ENCODE measurements at places on chromosomes 3 and 15. TPM values are rescaled to one million over a fixed set of nuclear protein-coding genes. Genes with fewer than 3 reads are reported as not detected.

DNA sequence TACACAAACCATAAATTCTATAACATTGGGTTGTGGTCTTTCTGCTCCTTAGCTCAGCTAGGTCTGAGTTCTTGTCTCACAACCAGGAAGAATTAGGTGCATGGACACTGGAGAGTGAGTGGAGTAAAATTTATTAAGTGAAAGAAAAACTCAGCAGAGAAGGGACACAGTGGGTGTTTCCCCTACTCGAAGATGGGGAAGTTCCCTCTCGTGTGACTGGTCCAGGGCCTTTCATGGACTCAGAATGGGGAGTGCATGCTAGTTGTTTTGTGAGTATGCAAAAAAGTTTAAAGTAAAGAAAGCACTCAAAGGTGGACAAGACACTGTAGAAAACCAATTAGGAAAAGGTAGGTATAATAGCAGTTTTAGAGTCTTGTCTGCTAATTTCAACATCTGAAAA is 215.5 kb upstream of the RORA start:
- H3K4me3 ChIP-seq: no peak overlapping the region
- H3K36me3 ChIP-seq: no peaks in the 10 kb centered on the region
- H3K27me3 ChIP-seq: no peaks in the 10 kb centered on the region
- H3K27ac ChIP-seq: no peak overlapping the region
- H3K4me1 ChIP-seq: no peaks in the 10 kb centered on the region

- peak; percentile 78 for DNase-seq
- H3K36me3 ChIP-seq: no peaks in the 10 kb centered on the region
- no peak overlapping the region for H3K27ac ChIP-seq
These were observed 438 bp downstream of the SHOX2 start for GRCh38 chr3:158105710-158106253.

- peaks cover 32% of the 10 kb centered on the region for H3K4me1 ChIP-seq
- H3K27me3 ChIP-seq: no peaks in the 10 kb centered on the region
- no peak overlapping the region for H3K4me3 ChIP-seq
- DNase-seq: no peak
- no peak overlapping the region for H3K27ac ChIP-seq
- no peaks in the 10 kb centered on the region for H3K36me3 ChIP-seq
These were observed 107.0 kb downstream of the IGF2BP2 start for GRCh38 chr3:185717627-185718402.

DNA sequence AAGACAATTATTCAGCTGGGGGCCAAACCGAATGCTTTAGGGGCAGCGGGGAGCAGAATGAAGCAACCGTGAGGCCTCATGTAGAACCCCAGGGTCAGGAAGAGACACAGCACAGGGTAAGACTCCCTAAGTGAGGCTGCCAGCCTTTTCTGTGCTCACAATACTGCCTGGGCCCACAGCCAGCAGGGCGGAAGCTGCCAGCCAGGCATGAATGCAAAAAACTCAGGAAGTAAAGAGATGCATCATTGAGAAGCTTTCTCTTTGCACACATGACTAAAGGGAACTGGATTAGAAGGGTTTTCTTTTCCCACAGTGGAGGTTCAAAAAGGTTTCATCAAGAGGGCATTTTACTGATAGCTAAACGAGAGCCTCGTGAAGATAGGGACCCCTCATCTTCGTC is 33.3 kb downstream of the CA12 start:
- peaks cover 27% of the 10 kb centered on the region for H3K27me3 ChIP-seq
- H3K4me1 ChIP-seq: peaks cover 14% of the 10 kb centered on the region
- H3K36me3 ChIP-seq: no peaks in the 10 kb centered on the region
- no peak for DNase-seq
- no peak overlapping the region for H3K27ac ChIP-seq

DNA sequence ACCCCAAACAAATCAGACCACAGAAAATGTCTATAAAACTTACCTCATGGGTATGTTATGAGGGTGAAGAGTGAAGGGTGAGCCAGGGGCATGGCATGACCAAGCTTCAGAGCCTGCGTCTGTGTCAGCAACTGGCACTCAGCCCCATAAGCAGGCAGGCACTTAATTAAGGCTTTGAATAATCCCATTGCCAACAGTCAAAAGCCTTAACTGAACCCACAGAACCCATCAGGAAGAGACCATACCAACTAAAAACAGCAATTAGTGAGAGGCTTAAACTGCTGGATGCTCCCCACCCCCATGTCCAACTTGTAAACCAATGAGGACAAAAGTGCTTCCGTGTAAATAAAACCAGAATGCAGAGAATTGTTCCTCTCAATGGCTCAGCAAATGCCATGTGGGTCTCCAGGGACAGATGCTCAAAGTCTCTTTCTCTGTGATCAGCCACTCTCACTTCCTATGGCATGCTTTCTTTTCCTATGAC is 126.0 kb downstream of the MYLK start:
- no peaks in the 10 kb centered on the region for H3K27me3 ChIP-seq
- DNase-seq: peak; percentile 33
- H3K4me3 ChIP-seq: no peak overlapping the region

Gene ECE2
- total RNA-seq: 0.15 TPM

Gene SLC28A2
- total RNA-seq: not detected
